Activated CD4-positive, alpha-beta memory T cell treated with anti-CD3 and anti-CD28 coated beads for 36 hours (primary cell): ENCODE measurements at places on chromosomes 3 and 15.

- DNase-seq = no peak
Measured at GRCh38 chr3:85838921-85839320, 880.1 kb downstream of the CADM2 start.

DNA sequence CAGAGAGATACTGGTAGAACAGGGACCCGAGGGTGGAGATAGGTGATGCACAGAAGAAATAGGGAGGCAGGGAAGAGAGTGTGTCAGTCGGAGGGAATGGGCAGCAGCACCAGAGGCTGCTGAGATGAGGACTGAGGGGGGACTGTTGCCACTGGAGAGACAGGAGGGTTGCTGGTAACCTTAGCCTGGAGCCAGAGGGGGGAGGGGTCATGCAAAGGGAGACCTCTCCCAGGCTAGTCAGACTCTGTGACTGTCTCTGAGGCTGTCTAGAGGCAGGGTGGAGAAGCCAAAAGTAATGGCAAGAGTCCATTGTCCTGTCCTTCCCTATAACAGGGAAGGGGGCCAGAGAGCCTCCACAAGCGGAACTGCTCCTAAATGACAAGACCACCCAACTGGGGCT lies 2.1 kb upstream of the DLEC1 start:
- DNase-seq = no peak

- no peak for DNase-seq
Measured at GRCh38 chr3:8635631-8636030, 9.0 kb downstream of the SSUH2 start.

DNA sequence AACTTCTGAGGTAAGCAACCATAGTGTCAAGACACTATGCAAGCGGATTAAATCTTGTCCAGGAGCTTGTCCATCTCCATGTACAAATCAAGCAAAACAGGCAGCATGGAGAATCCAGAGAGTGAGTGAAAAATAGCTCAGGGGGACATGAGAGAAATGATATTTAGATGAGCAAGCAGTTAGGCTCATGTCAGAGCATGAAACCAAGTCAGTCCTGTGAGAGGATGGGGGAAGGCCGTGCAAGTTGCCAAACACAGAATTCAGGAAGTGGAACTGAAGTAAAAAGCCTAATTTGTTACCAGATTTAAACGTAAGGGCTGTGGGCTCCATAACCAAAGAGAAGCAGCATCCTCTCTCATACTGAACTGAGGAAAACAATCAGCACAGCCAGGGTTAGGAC lies 995.9 kb downstream of the MCTP2 start:
- DNase-seq = no peak

- no peak for DNase-seq
Measured at GRCh38 chr3:130609166-130609979, 92.4 kb downstream of the COL6A6 start.

- no peak for DNase-seq
Measured at GRCh38 chr3:27629366-27629765, 92.8 kb downstream of the EOMES start.

- no peak for DNase-seq
Measured at GRCh38 chr3:72316501-72317279, 531.6 kb downstream of the SHQ1 start.

GRCh38 chr15:38134252-38134651 lies 118.4 kb upstream of the SPRED1 start:
- DNase-seq = no peak
